Mesothelial cell of epicardium (in vitro differentiated cells): ENCODE measurements at places on chromosomes 16 and 17. TPM values are rescaled to one million over a fixed set of nuclear protein-coding genes. Genes with fewer than 3 reads are reported as not detected.

TELO2 gene
- total RNA-seq: 66.7 to 70.2 TPM (median 69.8 TPM) in 3 replicates

DNA sequence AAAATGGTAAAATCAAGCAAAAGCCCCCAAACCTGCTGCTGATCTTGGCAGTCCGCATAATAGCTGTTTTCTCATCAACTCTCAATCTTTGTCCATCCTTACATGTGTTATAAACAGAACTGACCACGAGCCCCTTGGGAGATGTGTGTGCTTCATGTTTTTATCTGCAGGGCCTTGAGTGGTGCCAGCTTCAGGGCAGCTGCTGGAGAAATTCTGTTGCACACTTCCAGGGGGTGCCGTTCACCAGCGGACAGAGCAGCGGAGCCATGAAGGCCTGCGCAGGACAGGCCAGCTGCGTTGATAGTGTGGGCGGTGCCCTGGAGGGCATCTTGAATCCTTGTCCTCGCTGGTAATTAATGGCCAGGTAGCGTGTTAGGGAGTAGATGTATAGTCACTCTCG is 20.1 kb downstream of the MPRIP start:
- no peak for DNase-seq

DNA sequence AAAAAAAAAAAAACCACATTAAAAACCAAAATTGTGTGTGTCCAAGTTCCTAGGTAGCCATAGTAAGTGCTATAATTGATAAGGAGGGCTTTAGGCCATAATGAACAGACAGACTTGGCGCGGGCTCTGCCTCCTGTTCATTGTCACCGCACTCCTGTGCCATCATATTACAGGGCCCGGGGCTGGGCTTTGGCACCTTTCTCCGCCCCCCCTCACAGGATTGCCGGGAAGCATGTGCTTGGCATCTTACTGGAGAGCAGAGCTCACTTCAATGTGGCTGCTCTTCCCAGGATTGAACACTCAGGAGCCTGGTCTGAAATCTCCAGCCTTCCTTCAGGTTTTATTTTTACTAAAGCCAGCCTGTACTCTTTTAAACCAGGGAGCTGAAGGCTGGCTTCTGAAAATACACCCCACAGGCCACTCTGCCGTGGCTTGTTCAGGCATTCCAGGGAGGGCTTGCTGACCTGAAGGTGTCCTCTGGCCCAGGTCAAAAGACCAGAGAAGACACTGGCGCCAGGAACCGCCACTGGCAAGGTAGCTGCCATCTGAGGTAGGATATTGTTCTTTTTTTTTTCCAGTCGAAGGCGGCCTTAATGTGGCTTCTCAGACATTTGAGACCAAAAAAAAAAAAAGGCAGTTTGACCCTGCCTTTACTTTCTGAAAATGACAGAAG is 39.3 kb downstream of the DHRS7B start:
- DNase-seq: no peak

CDC42EP4 gene
- total RNA-seq: 68.4 to 71.3 TPM (median 70.3 TPM) in 3 replicates

DNA sequence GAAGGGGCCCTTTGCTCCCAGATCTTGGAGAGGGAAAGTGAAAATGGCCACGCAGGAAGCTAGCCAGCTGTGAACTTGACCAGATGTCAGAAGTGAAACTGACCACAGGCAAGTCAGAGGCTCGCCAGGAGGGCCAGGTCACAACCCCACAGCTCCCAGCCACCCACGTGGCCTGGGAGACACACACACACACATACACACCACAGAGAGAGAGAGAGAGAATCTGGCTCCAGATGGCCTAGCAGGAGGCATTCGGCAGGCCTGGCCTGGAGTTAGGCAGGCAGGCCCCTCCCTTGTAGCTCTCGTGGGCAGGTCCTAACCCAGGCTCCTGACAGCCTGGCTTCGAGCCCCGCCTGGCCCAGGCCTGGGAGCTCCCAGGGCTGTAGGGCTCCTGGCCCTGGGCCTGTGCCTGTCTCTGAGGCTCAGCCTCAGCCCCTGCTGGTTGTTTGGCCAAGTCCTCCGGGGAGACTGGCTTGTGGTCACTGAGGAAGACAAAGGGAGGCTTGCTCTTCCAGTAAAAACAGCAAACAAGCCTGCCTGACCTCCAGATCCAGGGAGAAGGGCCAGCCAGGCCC is 20.2 kb downstream of the NGFR start:
- DNase-seq: no peak
